ENCODE measurements at places on chromosomes 11 and 22.

- DNase-seq: peak; percentile 8
These were observed 79.5 kb upstream of the RTL6 start for GRCh38 chr22:44577391-44578109.

GRCh38 chr11:87917111-87917510, 258.1 kb downstream of the RAB38 start:
- DNase-seq: no peak

- no peak for DNase-seq
These were observed 651 bp upstream of the CARD16 start for GRCh38 chr11:105045676-105046296.

- DNase-seq: no peak
These were observed 199.4 kb upstream of the NAV2 start for GRCh38 chr11:19513253-19513652.

- peak; percentile 60 for DNase-seq
These were observed 29.1 kb downstream of the MAP6 start for GRCh38 chr11:75639762-75640181.

GRCh38 chr22:41966607-41967240, 2.5 kb upstream of the SEPTIN3 start:
- peak; percentile 90 for DNase-seq

DNA sequence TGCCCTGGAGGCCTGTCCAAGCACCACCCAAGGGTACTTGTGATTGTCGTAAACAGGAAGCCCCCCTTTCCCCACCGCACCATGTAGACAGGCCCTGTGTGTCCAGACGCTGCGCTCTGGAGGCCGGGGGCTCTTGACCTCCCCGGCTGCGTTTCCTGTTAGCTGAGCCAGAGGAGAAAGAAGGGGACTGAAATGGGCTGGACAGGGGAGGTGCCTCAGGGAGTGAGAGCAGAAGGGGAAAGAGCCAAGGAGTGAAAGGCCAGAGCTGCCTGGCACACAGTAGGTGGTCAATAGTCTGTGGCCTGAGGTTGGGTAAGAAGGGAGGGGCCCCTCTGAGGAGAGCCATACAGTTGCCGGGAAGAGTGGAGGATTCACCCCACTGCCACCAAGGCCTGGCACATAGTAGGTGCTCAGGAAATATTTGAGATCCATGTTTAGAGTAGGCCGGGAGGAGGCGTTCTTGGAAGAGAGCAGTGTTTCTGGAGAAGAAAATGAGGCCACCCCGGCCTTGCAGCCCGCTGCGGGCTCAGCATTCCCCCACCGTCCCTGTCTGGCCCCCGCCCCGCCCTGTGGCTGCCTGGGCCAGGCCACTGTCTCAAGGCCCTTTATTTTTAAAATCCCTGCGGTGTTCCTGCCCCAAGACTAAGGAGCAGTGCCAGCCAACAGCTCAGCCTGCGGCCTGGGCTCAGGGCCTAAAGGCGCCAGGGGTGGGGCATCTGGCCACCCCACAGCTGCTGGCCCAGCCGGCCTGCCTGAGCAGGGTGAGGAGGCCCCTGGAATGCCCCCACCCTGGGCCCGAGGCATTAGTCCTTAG, 13.6 kb upstream of the CDC42EP1 start:
- DNase-seq: no peak
